ENCODE measurements at places on chromosomes 16 and 17. TPM values are rescaled to one million over a fixed set of nuclear protein-coding genes. Genes with fewer than 3 reads are reported as not detected.

HS3ST3A1 gene
- total RNA-seq: 5.7 TPM

NHLRC4 gene
- total RNA-seq: 1.2 TPM

UNC45B gene
- total RNA-seq: 0.23 TPM

P2RX5 gene
- 0.80 TPM for total RNA-seq

- peak; percentile 62 for DNase-seq
- no peaks in the 10 kb centered on the region for H3K27me3 ChIP-seq
- no peak overlapping the region for H3K4me3 ChIP-seq
- no peaks in the 10 kb centered on the region for H3K36me3 ChIP-seq
These were observed 90.7 kb downstream of the USP31 start for GRCh38 chr16:23058576-23058975.

DNA sequence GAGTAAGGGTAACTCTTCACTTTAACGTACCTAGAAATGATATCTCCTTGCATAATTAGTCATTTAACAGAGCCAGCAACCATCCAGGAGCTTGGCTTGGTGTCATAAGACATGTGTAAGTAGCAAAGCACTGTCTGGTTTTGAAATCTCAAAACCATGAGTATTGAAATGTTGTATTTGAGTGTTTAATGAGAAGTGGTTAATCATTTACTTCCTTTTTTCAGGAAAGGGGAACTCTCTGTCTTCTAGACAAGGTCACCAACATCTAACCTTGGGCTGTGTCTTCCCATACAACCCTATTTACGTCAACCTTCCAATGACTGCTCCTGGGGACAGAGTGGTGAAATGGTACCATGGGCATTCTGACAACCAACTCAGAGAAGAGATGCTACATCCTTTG is 27.1 kb downstream of the PMP22 start:
- H3K36me3 ChIP-seq: peaks cover 64% of the 10 kb centered on the region
- H3K4me1 ChIP-seq: peaks cover 78% of the 10 kb centered on the region
- no peak overlapping the region for H3K27ac ChIP-seq
- DNase-seq: no peak

- H3K4me3 ChIP-seq: no peak overlapping the region
- no peaks in the 10 kb centered on the region for H3K36me3 ChIP-seq
- H3K27me3 ChIP-seq: no peaks in the 10 kb centered on the region
These were observed 70.4 kb downstream of the KSR1 start for GRCh38 chr17:27526604-27527002.

- H3K27ac ChIP-seq: peak overlapping the region; percentile 86
- peak overlapping the region; percentile 72 for H3K4me3 ChIP-seq
- no peak for DNase-seq
- H3K36me3 ChIP-seq: peaks cover 27% of the 10 kb centered on the region
- peaks cover 21% of the 10 kb centered on the region for H3K4me1 ChIP-seq
- no peaks in the 10 kb centered on the region for H3K27me3 ChIP-seq
These were observed 965 bp downstream of the INTS2 start for GRCh38 chr17:61926826-61927207.

DNA sequence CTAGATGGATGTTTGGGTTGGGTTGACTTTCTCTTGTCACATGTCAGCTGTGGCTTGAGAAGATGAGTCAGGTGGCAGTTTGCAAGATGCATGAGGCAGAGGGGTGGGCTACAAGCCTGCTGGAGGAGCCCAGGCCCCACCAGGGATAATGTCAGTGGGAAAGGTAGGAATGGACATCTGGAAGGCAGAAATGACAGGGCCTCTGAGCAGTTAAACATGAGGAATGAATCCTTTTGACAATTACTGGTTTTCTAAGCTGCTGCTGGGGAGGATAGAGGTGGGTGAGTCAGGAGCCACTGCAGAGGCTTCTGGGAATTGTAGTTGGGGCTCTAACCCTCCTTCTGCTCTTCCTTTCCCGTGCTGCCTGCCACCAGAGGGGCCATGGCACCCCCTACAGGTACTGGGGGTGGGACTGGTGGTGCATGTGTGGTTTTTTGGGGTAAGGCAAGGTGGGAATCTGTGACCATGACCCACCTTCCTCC is 15.7 kb downstream of the SLC52A1 start:
- H3K27ac ChIP-seq: no peak overlapping the region
- H3K27me3 ChIP-seq: no peaks in the 10 kb centered on the region
- no peak for DNase-seq

GRCh38 chr17:11300201-11300600 is 59.2 kb downstream of the SHISA6 start:
- H3K27me3 ChIP-seq: no peaks in the 10 kb centered on the region
- peaks cover 7% of the 10 kb centered on the region for H3K4me1 ChIP-seq
- H3K27ac ChIP-seq: no peak overlapping the region
- DNase-seq: peak; percentile 74
- H3K36me3 ChIP-seq: no peaks in the 10 kb centered on the region

GRCh38 chr17:34820248-34820801 is 140.9 kb downstream of the CCT6B start:
- H3K4me1 ChIP-seq: no peaks in the 10 kb centered on the region
- H3K27ac ChIP-seq: no peak overlapping the region
- no peak for DNase-seq
- no peaks in the 10 kb centered on the region for H3K27me3 ChIP-seq

DNA sequence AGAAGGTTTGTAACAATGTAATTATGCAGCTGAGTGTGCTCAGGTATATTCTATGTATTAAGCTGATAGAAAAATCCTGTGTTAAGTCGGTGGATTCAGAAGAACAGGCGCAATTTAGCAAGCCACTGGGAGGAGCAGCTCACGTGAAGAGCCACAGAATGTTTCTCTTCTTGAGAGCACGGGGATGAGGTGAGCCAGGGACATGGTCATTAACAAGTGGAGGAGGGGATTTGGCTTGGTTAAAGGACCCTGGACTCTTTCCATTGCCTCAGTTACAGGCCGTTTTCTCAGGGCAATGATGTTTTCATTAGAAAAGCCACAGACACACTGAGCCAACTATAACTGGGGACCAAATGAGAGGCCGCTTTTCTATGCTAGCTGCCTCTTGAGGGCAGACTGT is 178.7 kb downstream of the SNX29 start:
- H3K4me3 ChIP-seq: no peak overlapping the region
- no peak overlapping the region for H3K27ac ChIP-seq
- H3K27me3 ChIP-seq: no peaks in the 10 kb centered on the region
- no peaks in the 10 kb centered on the region for H3K36me3 ChIP-seq
- H3K4me1 ChIP-seq: peaks cover 6% of the 10 kb centered on the region
- DNase-seq: no peak

DNA sequence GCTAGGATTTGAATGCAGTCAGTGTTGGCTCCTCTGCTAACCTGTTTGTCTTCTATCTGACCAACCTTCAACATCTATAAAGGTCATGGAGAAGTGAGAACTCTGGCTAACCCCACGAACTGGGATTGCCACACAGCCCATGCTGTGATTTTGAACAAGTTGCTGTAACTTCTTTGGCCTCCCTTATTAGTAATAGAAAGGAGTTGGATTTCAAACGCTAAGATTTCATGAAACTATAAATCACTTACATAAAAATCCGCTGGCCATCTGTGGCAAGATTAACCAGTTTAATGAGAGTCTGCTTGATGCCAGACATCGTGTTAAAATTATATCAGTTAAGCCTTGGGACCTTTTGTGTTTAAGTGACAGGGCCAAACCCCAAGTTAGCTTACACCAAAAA is 53.4 kb downstream of the HSD17B2 start:
- H3K27me3 ChIP-seq: no peaks in the 10 kb centered on the region
- no peak overlapping the region for H3K4me3 ChIP-seq
- H3K4me1 ChIP-seq: no peaks in the 10 kb centered on the region
- no peak overlapping the region for H3K27ac ChIP-seq
- no peak for DNase-seq

DNA sequence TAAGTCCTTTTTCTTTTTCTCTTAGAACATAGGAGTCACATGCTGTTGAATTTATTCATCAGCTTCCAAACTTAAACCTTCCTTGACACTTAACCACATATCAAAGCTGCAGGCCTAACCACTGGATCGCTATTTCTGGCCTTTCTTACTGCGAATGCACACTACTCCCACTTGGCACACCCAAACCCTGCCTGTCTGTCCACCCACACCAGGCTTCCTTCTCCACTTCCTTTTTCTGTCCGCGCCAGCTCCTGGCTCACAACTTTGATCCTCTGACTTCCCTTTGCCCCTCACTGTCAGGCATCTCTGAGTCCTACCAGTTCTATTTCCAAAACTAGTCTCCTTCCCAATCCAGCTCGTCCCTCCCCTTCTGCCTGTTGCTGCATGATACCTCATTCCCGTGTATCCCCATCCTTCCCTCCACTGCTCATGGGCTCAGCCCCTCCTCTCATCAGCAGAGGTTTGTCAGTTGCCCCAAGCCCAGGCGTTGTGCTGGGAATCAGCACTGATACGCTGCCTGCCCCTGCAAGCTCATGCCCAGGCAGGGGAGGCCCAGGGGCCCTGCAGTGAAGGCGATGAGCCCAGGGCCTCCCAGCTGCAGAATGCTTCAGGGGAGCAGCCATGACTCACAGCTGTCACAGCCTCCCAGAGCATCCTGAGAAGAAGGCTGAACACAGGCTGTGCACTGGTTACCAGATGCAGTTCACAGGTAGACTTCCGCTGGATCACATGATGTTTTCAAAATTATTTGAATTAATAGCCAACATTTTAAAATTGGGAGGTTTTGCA is 179.8 kb downstream of the KATNIP start:
- H3K4me1 ChIP-seq: no peaks in the 10 kb centered on the region
- H3K27ac ChIP-seq: no peak overlapping the region
- H3K4me3 ChIP-seq: no peak overlapping the region

GRCh38 chr16:11637320-11637719 is 30.9 kb upstream of the SNN start:
- H3K4me3 ChIP-seq: no peak overlapping the region
- no peaks in the 10 kb centered on the region for H3K27me3 ChIP-seq
- H3K36me3 ChIP-seq: no peaks in the 10 kb centered on the region
- no peak overlapping the region for H3K27ac ChIP-seq

DNA sequence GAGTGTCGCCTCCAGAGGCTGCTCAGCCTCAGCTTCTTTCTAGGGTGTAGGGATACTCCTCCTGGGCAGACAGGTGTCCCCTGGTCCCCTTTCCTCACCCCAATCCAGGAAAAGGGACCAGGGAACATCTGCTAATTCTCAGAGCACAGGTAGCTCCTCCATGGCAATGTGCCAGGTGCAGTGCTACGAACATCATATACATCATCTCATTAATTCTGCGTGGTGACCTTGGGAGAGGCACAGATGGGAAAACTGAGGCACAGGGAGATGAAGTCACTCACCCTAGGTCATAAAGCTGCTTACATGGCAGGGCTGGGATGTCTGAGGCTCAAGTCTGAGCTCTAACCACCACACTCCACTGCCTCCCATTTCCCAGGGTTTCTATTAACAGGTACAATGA is 11.7 kb downstream of the HDAC5 start:
- peaks cover 99% of the 10 kb centered on the region for H3K4me1 ChIP-seq
- H3K36me3 ChIP-seq: peaks cover 34% of the 10 kb centered on the region
- H3K27me3 ChIP-seq: no peaks in the 10 kb centered on the region

DNA sequence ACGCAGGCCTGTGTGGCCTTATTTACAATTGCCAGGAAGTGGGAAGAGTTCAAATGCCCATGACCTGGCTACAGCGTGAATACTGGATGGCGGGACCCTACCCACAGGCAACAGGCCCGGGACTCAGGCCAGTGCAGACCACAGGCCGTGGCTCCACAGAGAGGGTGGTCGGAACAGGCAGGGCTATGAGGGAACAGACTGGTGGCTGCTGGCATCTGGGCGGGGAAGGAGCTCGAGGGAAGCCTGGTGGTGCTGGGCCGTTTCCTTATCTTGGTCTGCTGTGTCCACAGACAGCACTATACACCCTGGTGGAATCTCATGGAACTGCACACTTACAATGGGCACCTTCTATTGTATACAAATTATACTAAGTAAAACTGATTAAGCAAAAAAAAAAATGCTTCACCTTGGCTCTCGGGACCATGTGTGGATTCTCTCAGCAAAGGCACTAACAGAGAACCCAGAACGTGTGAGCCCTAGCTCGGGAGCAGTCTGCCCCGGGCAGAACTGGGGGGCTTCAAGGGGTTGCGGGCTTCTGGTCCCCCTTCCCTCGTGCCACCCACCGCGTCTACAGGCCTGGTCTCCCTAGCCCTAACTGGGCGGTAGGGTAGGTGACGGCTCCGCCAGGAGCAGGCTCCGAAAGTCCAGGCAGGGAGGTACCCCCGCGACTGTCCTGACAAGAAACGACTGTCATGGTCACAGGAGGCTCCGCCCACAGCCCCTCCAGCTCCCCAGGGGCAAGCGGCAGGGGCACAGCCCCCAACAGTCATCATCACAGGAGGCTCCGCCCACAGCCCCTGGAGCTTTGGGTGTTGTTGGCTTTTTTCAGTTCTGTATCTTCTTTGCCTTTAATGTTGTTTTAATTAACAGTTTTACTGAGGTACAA is 21.8 kb downstream of the CEP131 start:
- H3K4me1 ChIP-seq: peaks cover 10% of the 10 kb centered on the region
- no peak overlapping the region for H3K4me3 ChIP-seq
- no peaks in the 10 kb centered on the region for H3K36me3 ChIP-seq
- DNase-seq: no peak

DNA sequence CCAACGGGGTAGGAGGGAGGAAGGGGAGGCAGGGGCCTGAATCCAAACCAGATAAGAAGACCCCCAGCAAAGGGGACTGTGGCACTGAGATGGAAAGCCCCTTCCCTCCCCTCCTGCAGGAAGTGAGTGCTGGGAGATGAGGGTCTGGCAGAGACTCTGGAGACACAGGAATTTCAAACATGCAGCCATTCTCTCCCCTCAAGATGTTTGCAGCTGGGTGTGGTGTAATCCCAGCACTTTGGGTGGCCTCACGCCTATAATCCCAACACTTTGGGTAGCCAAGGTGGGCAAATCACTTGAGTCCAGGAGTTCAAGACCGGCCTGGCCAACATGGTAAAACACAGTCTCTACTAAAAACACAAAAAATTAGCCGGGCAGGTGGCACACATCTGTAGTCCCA is 33.9 kb upstream of the FAAP100 start:
- no peak overlapping the region for H3K27ac ChIP-seq
- H3K4me3 ChIP-seq: no peak overlapping the region
- H3K4me1 ChIP-seq: no peaks in the 10 kb centered on the region
- peaks cover 52% of the 10 kb centered on the region for H3K36me3 ChIP-seq
- DNase-seq: no peak
- no peaks in the 10 kb centered on the region for H3K27me3 ChIP-seq

DNA sequence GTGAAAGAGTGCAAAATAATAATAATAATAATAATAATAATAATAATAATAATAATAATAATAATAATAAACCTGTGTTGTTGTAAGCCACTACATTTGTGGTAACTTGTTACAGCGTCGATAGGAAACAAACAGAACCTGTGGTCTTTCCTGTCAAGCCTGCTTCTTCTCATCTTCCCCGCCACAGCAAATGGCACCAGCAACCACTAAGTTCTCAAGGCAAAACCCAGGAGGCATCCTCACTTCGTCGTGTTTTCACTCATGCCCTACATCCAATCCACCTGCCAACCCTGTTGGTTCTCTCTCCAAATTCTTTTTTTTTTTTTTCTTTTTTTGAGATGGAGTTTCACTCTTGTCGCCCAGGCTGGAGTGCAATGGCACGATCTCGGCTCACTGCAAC is 34.2 kb downstream of the ITGAE start:
- H3K36me3 ChIP-seq: no peaks in the 10 kb centered on the region
- no peak for DNase-seq
- H3K4me1 ChIP-seq: no peaks in the 10 kb centered on the region
- H3K27ac ChIP-seq: no peak overlapping the region
- H3K4me3 ChIP-seq: no peak overlapping the region
- peaks cover 10% of the 10 kb centered on the region for H3K27me3 ChIP-seq

GRCh38 chr17:81033535-81034167 is 1.3 kb upstream of the BAIAP2 start:
- peaks cover 55% of the 10 kb centered on the region for H3K4me1 ChIP-seq
- no peaks in the 10 kb centered on the region for H3K27me3 ChIP-seq
- no peak for DNase-seq
- H3K27ac ChIP-seq: peak overlapping the region; percentile 57
- peaks cover 30% of the 10 kb centered on the region for H3K36me3 ChIP-seq
- H3K4me3 ChIP-seq: peak overlapping the region; percentile 71

Measured in esophagus muscularis mucosa (tissue), 4 donors.